ENCODE measurements at places on chromosomes 6 and 20.

GRCh38 chr6:6611486-6611885 lies 23.0 kb downstream of the LY86 start:
- no peak for DNase-seq

DNA sequence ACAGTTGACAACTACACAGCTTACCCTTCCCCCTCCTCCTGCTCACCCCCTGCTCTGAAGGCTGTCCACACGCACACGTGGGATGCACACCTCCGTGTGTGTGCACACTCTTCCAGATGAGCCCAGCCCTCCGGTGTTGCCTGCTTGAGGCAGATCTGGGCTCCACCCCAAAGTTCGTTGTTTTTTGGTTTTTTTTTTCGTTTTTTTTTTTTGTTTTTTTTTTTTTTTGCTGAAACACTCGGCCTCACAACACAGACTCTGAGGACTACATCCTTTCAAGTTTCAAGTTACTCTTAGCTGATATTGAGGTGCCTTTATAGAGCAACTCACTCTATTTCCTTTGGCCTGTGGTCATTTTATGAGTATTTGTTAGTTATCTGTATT lies 88.2 kb downstream of the RREB1 start:
- no peak for DNase-seq

DNA sequence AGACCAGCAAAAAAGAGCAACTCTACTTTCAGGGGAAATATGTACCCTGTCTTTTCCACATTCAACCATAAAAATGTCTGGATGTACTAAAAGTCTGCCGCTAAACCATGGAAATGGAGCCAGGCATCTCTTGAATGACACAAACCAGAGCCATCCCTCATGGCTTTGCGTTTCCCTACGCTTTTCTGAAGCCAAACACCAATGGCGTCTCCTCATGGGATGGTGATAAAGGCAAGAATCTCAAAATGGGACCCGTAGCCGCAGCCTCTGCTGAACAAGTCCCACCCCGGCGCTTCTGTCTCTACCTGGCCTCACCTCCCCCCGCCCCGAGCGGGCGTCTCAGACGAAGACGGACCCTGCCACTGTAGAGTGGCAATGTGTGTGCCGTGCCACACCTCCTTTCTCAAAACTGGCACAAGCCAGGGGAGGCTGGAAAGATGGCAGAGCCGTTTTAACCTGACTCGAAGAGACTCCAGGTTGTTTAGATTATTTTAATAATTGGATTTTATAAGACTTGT lies 80.3 kb upstream of the AFDN start:
- no peak for DNase-seq

GRCh38 chr6:130143709-130144108 lies 79.0 kb downstream of the SAMD3 start:
- DNase-seq: no peak

GRCh38 chr20:38203981-38204357 lies 38.9 kb upstream of the TGM2 start:
- no peak for DNase-seq

- DNase-seq: no peak
Observed at GRCh38 chr6:119658917-119659316, 309.4 kb upstream of the MAN1A1 start.

GRCh38 chr6:27154696-27155095 lies 92.8 kb upstream of the PRSS16 start:
- DNase-seq: no peak

DNA sequence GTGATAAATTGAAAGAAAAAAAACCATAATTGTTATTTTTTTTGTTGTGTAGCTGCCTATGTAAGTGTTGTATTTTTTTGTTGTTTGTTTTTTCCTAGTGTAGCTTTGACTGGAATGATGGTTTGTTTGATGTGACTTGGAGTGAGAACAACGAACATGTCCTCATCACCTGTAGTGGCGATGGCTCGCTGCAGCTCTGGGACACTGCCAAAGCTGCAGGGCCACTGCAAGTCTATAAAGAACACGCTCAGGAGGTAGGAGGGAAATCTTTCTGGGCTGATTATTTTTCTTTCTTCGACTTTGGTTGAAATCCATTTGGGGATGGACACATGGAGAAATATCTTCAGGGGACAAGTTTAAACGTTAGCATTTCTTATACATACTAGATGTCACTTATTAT lies 3.8 kb downstream of the PEX7 start:
- no peak for DNase-seq

Data from GOT3 (cell line).